NCI-H2171 treated with DMSO at 0.1 percent for 48 hours (cell line): ENCODE measurements at places on chromosomes 1 and 21.

DNA sequence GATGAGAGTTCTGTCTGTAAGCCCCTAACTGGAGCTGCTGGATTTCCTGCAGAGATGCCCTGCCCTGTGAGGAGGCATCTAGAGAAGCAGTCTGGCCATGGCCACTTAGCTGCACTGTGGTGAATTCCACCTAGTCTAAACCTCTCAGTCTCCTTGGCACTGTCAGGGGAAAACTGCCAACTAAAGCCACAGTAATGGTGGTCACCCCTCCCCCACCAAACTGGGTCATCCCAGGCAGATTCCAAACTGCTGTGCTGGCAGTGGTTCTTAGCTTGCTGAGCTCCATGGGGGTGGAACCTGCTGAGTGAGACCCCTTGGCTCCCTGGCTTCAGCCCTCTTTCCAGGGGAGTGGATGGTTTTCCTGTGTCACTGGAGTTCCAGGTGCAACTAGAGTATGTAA, 740.6 kb downstream of the RWDD3 start:
- no peak for DNase-seq

GRCh38 chr1:3714814-3715213, 37.4 kb upstream of the CCDC27 start:
- no peak for DNase-seq

GRCh38 chr1:20703124-20703756, 14.6 kb downstream of the KIF17 start:
- DNase-seq = no peak

- no peak for DNase-seq
Measured at GRCh38 chr1:230270559-230271281, 155.4 kb downstream of the PGBD5 start.

DNA sequence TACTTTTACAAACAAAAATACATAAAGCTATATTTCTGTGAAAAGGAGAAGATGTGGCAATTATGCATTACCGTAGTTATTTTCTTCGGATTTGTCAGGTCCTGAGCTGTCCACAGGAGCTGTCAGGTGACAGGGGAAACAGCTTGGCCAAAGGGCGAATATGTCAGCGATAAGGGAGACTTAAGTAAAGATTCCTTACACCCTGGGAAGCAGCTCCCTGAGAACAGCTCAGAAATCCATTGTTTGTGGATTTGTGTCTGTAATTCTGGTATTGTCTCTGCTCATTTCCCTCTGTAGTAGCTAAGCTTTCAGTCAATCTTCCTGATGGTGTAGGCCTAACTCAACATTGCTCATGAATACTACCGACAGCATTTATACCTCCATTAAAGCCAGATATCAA, 7.1 kb upstream of the CD34 start:
- no peak for DNase-seq

GRCh38 chr21:45533846-45534635, 8.2 kb downstream of the SLC19A1 start:
- no peak for DNase-seq

DNA sequence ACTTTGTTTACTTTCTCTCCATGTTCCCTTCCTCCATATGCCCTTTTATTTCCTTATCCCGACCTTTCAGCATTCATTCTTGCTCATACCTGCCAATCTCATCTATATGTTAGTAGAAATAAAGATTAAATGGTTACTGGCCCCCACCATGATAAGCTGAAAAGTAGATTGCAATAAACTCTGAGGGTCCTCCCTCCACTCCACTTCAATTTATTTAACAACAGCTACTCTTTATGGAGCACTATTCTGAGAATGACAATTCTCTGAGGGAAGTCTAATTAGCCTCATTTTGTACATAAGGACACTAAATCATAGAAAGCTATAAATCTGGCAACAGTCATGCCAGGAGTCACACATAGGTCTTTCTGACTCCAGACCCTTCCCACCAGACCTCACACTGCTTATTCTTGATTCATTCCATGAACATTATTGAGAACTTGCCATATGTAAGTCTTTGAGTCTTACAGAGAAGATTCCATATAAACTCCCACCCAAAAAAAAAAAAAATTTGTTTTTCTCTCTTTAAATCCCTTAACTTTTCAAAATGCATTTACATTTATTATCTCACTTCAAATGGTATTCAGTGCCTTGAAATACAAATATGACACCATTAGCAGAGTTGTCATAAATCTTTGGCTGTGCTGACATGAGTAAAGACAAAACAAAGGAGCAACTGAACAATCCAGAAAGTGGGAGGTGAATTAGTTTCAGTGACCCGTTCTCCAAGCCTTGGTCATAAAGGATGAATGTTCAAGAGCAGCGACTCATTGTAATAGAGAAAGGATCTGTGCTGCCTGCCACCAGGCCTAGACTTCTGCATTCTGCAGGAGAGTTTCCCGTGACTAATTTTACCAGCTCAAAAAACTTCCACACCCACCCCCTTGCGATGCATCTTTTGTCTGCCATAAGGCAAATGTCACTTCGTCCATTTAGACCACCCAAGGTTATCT, 28.5 kb downstream of the PALMD start:
- DNase-seq = peak; percentile 38

DNA sequence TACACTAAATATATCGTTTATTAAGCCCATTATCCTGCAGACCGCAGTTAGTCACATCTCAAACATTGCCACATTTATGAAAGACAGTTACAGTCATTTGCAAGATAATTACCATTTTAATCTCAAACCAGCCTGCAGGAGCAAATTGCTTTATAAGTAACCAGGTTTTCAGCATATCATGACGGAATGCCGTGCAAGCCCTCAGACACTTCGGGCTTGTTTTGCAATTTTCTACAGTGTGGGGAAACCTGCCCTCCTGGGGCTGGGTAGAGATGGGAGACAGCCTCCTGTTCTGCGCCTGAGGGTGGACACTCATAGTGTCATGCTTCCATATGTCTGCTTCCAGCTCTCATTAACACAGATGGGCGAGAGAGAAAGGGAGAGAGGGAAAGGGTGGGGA, 563.9 kb downstream of the NPHP4 start:
- no peak for DNase-seq

DNA sequence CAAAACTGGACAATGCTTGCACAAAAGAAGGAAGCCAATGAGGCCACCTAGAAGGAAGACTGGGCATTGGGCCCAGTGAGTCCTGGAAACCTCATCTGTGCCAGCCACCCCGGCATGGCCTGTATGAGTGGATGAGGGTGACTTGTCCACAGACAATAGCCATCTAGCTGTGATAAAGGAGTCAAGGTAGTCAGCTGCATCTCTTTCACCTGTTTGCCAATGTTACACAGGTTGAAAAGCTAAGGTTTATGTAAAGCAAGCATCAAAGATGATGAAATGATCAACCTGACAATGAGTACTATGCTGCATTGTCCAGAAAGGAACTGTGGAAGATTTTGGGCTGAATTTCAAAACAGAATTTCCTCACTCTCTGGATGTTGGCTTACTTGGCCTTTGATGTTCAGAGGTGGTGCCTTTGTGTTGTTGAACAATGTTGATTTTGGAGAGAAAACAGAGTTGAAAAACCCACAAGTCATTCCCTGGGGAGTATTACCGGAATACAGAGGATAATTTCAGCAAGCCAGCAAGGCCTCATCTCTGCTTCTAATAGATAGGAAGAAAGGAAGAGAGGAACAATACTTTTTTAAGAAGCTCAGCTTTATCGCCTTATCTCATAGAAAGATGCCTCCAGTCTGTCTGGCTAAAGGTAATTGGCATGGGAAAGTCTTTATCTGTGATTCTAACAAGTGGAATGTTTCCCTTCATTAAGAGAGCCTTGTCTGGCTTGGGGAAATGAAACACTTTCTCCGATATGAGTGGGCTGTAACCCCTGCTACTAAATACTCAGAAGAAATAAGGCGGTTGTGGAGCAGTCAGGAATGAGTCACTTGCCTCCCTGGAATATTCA, 11.4 kb upstream of the SELE start:
- DNase-seq = no peak

DNA sequence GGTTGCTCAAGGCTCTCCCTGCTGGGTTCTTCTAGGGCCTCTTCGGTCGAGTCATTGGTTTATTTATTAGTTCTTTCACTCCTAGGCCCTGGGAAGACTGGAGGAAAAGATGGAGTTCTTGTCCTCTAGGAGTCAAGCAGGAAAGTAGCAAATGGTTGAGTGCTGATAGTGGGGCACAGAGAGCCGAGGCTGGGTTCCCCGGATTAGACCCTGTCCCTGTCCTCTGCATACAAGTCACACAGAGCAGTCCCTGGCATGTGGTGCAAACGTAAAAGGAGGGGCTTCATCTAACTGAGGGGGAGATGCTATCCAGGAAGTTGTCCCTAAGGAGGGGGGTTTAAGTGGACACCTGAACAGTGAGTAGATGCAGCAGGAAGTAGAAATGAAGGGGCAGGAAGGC, 19.2 kb upstream of the KCNE2 start:
- DNase-seq = no peak

- DNase-seq = peak; percentile 72
Measured at GRCh38 chr1:28910379-28911115, 3.8 kb upstream of the EPB41 start.

DNA sequence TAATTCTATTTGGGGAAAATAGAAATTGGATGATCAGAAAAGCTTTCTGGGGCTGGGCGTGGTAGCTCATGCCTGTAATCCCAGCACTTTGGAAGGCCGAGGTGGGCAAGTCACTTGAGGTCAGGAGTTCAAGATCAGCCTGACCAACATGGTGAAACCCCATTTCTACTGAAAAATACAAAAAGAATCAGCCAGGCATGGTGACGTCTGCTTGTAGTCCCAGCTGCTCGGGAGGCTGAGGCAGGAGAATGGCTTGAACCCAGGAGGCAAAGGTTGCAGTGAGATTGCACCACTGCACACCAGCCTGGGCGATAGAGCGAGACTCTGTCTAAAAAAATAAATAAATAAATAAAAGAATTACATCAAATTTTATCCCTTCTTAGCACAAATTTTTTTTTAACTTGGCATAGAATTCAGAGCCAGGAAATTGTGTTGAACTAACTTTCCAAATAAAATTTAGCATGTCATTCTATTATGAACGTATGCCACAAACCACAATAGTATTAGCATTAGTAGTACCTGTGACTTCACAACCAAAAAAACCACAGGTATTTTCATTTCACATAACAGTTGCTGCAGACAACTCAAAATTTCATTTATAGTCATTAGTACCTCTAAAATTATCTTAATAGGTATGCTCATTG, 4.5 kb upstream of the ANKRD13C start:
- no peak for DNase-seq

DNA sequence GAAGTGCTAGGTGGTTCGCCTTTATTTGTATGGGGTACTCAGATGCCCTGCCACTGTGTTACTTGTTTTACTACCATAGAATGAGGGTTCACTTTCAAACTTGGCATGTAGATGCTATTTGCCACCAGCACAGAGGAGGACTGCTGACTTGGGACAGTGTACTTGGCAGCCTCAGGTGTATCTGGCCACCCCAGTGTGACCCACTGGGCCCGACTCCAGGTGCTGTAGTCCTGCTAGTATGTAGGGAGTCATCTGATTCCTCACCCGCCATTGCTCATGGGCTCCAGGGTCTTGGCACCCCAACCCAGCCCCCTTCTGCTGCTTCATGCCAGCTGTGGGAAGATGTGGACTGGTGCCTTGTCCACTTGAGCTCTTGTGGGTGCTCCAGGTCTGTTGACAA, 40.0 kb downstream of the ZNF678 start:
- no peak for DNase-seq

- DNase-seq = no peak
Measured at GRCh38 chr1:193156117-193156821, 30.1 kb downstream of the B3GALT2 start.

GRCh38 chr1:30111431-30111830, 612.0 kb downstream of the MATN1 start:
- DNase-seq = peak; percentile 45

- no peak for DNase-seq
Measured at GRCh38 chr1:9586147-9586766, 2.5 kb upstream of the TMEM201 start.

- no peak for DNase-seq
Measured at GRCh38 chr21:32425628-32426027, 13.1 kb downstream of the EVA1C start.

DNA sequence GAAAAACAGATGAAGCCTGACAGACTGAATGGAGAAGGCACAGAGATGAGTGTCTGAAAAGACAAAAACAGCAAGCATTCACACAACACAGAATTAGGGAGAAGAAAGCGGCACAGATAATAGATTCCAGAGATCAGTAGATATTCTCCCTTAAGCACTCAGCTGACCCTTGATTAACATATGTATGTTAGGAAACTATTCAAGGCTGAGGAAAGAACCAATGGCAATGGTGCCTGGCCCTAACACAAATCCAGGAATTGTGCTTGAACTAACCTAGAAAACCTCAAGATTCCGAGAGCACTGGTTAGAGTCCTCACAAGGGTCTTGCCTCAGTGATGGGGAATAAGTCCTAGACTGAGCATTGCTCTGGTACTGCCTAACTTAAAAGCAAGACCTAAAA, 30.9 kb downstream of the KCNT2 start:
- no peak for DNase-seq

GRCh38 chr1:202143768-202144401, 652 bp downstream of the ARL8A start:
- DNase-seq = peak; percentile 44

- DNase-seq = no peak
Measured at GRCh38 chr1:32769524-32770220, 47.5 kb downstream of the YARS1 start.

GRCh38 chr1:165954940-165955339, 127.5 kb downstream of the UCK2 start:
- DNase-seq = peak; percentile 94

DNA sequence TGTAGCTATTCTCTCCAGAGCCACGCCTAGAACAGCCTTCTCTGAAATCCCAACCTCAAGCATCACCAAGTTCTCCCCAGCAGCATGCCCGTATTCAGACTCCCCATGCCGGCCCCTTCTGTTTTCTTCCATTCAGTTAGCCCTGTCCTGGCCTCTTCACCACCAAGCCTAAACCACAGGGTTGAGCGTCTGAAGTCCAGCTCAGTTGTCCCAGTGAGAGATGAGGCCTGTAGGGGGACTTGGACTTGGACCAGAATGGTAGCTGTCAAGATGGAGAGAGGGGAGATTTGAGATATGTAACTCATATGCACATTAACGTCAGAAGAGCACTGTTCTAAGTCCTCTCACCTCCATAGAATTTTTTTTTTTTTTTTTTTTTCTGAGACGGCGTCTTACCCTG, 5.5 kb upstream of the TMEM54 start:
- DNase-seq = no peak

- DNase-seq = peak; percentile 12
Measured at GRCh38 chr1:230487773-230488428, 61.8 kb upstream of the PGBD5 start.

DNA sequence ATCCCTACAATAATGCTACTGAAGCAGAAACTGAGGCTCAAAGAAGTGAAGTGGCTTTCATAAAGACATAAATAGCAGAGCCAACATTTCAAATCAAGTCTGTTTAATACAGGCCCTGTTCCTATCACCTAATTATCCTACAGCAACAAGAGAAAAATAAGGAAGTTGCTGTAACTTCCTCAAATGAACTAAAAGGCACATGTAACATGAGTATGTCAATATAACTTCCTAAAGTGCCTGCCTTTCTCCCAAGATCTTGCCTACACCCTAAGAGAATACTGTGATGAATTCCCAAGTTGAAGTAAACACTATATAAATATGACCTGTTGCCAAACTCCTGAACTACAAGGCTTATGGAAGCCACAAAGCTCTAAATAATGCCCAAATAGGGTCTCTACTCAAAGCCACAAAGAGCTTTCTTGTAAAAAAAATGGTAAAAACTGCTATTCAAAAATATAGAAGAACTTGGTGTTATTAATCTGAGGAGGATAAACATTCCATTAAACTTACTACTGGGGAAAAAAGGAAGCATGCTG, 8.6 kb downstream of the BEND5 start:
- no peak for DNase-seq

GRCh38 chr1:172378109-172378760, 42.2 kb upstream of the C1orf105 start:
- DNase-seq = no peak

GRCh38 chr1:89822999-89823628, 2.3 kb downstream of the LRRC8D start:
- DNase-seq = no peak
